ENCODE measurements at places on chromosomes 3 and 15.

DNA sequence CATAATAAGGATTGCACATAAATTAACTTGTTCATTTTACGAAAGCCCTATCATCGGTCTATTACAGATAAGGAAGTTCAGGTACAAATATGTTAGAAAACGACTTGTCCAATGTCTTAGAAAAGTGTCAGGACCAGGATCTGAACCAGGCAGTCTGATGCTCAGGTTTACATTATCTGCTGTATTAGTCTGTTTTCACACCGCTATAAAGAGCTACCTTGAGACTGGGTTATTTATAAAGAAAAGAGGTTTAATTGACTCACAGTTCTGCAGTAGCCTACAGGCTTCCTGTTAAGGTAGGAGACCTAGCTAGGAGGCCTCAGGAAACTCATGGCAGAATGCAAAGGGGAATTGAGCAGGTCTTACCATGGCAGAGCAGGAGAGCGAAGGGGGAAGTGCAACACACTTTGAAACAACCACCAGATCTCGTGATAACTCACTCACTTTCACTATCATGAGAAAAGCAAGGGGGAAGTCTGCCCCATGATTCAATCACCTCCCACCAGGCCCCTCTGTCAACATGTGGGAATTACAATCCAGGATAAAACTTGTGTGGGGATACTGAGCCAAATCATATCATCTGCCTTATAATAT, 45.8 kb upstream of the GOLIM4 start:
- DNase-seq: no peak

GRCh38 chr3:195020921-195021320, 250.0 kb downstream of the XXYLT1 start:
- no peak for DNase-seq

GRCh38 chr3:186255703-186256331, 106.2 kb downstream of the DGKG start:
- no peak for DNase-seq

GRCh38 chr3:146550070-146550615, 5.7 kb upstream of the PLSCR1 start:
- DNase-seq: no peak

DNA sequence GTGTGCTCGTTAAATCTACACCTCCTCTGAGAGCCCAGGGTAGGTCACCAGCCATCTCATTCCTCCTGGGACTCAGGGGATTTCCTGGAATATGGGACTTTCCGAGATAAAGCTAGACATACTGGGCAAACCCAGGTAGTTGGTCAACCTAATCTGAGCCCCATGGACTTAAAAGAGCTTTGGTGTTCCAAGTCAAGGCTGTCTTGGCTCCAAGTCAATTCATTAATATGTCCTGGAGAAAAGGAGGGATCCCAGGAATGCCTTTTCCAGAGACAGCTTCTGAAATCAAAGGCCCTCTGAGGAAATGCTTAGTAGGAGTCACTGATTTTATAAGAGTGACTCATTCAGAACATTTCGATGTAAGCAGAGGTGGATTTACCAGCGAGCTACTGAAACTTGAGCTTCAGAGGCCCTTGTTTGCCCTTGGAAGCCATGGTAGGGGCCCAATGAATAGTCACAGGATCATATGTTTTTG, 137.3 kb upstream of the UBE2E1 start:
- no peak for DNase-seq

GRCh38 chr15:94186770-94187331, 44.5 kb upstream of the MCTP2 start:
- DNase-seq: no peak

GRCh38 chr3:161770484-161771386, 274.1 kb downstream of the OTOL1 start:
- no peak for DNase-seq

DNA sequence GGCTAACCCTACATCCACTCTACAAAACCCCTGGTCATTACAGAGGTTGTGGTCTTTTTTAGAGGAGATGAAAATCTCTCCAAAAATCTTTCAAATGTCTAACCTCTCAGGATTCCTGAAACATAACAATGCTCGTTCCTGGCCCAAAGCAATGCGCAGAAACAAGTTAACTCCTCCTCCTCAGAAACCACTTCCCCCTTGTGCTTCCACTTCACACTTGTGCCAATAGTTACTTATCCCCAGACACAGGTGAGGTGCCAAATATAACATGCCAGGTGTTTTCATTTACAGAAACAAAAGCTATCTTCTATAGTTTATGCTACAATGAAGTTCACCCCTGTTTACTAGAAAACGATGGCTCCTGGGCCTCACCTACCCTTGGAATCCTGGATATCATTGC, 6.2 kb downstream of the NDUFAF1 start:
- no peak for DNase-seq

DNA sequence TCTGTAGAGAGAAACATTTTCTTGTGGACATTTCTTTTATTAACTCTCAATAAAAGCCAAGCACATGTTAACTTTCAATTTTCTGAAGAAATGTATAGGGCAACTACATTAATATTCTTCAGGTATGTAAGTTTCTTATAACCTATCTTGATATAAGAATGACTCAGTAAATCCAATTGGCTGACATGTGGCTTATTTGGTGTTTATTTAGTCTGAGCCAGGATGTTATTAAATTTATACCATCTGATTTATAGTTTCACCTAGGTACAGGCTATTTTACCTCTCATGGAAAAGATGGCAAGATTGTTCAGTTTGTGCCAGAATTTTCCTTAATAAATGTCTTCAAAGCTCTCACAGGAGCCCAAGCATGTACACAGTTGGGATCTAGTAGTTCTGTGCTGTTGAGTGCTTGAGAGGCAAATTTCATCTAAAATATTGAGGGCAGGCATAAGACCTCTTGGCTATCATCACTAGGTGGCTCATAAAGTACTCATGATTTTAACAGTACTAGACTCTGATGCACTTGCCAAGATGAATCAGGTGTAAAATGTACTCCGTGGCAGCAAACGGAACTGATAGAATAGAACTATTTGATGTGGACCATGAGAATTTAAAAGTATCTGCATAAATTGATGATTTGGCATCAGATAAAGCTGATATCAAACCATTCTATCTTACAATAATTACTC, 631.9 kb downstream of the RBMS3 start:
- DNase-seq: no peak

DNA sequence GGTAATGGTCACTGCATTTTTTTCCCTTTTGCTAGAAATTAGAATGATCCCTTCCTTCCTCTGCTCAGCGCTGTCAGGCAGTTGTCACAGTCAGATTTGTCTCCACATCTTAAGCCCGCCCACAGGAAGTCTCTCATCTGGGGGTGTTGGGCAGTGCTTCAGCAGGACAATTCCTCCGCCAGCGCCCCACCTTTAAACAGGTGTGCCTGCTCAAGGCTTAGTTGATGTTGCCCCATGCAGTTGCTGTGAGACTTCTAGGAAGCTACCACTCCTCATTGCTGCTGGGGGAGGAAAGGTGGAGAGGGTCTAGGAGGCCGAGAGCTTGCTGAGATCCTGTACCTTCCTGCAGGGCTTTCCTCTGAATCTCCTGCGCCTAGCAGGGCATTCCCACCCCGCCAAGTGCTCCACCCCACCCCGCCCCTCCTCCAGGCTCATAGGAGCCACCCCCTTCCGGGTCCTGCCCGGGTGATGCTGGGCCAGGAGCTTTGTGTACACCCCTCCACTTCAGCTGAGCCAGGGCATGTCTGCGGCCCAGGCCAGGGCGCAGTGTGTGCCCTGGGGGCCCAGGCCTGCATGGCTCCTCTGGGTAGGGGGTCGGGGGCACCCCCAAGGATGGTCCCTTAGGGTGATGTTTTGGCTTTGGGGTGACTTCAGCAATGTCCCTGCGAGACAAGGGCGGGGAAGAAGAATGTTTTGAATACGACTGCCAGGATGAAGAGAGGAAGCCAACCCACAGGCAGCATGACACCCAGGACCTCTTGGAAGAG, 68.7 kb downstream of the TRAK1 start:
- peak; percentile 39 for DNase-seq

GRCh38 chr3:175346573-175347356, 487.6 kb downstream of the NAALADL2 start:
- no peak for DNase-seq

DNA sequence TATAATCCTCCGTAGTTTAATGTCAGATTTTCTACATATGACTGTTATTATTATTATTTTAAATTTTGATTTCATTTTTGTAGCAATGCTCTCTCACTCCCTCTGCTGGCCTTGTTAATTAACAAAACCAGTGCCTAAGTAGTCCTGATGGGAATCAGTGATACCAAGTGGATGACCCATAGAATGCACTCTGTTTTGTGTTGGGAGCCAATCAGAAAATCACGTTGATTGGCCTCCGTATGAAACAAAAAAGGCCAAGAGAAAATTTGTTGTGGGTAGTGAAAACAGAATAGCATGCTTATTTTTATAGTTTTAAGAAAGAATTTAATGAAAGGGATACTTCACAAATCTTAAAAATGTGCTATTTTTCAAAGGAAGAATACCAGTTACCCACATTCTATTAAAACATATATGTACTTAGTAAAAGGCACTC, 34.4 kb upstream of the MEIS2 start:
- DNase-seq: no peak

DNA sequence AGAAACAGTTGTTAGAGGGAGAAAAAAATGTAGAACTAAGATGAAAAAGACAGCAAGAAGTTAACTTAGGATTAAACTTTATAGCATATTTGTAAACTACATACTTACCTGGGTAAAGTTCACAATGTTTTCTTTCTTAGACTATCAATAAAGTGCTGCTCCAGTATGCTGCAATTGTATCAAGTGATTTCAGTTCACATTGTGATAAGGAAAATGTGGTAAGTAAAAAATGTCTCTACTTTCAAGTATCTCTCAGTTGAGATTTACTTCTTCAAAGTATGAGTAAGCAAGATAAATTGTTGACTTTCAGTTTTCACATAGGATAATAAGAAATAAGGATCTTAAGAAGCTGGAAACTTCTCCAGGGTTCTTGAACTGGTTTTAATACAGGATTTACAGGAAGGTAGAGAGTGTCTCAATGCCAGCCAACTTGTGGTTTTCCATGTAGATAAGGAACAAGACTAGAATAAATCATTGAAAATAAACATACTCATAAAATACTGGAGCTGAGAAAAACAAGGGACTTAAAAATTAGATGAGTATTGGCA, 528.8 kb downstream of the UNC13C start:
- no peak for DNase-seq

Data from CD4-positive, alpha-beta memory T cell (primary cell).